ENCODE measurements at places on chromosomes 6 and 20.
A peak's percentile ranks its signal among the peaks of the same experiment; 100 is the strongest.

DNA sequence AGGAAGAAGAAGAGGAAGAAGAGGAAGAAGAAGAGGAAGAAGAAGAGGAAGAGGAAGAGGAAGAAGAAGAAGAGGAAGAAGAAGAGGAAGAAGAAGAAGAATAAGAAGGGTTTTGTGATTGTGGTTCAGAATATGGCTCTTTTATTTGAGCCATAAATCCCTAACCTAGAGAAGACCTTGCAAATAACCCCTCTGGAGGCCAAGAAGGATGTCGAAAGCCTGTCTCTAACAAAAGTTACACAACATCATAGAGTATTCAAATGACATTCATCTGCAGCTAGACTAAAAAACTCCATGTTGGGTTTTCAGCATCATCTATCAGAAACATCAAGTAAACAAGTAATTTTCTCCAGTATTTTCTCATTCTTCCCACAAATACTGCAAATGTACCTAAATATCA is 100.9 kb downstream of the RNASET2 start:
- no peak for DNase-seq

- DNase-seq, result no peak
Measured at GRCh38 chr20:41446456-41446855, 79.8 kb upstream of the EMILIN3 start.

DNA sequence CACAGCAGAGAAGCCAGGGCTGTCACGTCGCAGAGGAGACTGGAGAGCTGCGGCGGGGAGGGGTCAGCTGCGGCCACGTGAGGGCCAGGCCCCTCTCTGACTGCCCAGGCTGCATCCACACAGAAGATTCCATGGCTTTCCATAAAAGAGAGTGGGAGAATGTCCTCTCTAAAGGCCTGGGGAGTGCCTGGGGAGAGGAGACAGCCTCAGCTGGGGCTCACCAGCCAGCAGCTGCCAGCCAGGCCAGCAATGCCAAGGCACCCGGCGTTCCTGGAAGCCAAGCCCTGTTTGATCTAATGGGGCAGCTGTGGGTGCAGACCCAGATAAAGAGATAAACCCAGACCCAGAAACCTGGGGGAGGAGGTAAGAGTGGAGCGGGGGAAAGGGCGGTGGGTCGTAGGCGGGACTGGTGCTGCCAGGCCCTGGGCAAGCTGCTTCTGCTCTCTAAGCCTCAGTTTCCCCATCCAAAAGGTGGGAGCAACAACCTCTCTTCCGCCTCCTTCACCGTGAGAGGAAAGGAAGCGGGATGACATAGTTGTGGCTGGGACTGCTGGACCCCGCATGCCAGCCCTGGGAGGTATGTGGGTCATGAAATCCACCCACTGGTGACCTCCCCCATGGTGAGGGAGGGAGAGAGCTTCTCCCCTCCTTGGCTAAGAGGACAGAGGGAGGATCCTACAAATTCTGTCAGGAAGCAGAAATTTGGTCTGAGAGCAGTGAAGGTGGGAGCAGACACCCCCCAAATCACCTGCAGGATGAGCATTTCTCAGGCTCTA is 3.1 kb upstream of the OSBPL2 start:
- DNase-seq, result no peak

- DNase-seq, result peak; percentile 26
Measured at GRCh38 chr6:43952746-43953145, 174.5 kb downstream of the MRPL14 start.

DNA sequence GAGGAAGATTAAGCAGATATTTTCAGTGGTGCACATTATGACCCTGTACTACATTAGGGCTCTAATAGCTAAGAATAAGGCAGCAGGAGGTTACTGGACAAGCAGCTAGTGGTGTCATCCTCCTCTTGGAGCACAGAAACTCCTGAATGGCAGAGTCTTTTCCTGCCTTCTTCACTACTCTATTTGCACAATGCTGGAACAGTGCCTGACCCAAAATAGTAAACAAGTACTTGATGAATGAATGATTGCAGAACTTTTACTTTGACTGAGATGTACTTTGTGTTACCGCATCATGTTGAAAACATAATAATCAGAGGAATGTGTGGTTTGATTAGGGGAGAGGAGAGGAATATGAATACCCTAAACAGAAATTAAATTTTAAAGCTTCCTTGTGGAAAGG is 30.0 kb upstream of the UST start:
- no peak for DNase-seq

DNA sequence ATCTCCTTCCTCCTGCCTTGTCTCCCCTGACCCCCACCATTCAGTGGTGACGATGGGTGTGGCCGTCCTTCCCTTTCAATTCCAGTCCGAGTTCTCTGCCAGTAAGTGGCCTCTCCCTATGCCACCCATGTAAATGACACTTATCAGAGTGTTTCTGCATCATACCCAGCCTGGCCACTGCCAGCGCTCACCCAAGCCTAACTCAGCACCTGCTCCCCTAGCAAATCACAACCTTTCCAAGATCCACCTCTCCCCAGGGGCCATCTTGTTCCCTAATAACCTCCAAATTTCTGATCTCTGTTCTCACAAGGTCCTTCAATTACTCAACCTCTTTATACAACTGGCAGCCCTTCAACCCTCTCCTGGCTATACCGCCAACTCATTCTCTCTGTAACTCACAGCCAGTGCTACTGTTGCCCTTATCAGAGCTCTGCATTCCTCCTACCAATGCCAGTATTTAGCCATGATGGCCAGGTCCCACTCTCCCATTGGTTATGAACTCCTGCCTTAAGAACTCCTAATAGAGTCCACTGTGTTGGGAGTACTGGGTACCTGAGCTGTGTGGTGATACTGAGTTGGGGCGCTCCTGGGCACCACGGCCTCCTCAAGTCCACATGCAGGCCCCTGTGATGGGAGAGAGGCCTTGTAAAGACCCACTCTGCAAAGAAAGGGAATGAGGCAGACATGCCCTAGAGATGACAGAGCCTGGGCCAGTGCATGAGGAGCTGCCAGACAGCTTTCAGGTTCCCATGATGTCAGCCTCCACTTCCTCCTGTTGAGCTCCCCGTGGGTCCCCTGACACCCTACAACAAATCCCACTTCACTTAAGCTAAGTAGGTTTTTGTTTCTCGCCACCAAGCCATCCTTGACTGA is 187.4 kb upstream of the RREB1 start:
- no peak for DNase-seq

DNA sequence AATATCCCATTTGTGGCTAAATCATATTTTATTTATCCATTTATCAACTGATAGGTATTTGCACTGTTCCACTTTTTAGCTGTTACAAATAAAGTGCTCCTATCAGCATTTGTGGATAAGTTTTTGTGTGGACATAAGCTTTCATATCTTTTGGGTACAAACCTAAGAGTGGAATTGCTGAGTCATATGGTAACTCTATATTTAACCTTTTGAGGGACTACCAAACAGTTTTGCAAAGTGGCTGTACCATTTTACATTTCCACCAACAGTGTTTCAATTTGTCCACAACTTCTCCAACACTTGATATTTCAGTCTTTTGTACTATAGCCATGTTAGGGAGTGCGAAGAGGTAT is 23.6 kb upstream of the ECHDC1 start:
- DNase-seq, result no peak

DNA sequence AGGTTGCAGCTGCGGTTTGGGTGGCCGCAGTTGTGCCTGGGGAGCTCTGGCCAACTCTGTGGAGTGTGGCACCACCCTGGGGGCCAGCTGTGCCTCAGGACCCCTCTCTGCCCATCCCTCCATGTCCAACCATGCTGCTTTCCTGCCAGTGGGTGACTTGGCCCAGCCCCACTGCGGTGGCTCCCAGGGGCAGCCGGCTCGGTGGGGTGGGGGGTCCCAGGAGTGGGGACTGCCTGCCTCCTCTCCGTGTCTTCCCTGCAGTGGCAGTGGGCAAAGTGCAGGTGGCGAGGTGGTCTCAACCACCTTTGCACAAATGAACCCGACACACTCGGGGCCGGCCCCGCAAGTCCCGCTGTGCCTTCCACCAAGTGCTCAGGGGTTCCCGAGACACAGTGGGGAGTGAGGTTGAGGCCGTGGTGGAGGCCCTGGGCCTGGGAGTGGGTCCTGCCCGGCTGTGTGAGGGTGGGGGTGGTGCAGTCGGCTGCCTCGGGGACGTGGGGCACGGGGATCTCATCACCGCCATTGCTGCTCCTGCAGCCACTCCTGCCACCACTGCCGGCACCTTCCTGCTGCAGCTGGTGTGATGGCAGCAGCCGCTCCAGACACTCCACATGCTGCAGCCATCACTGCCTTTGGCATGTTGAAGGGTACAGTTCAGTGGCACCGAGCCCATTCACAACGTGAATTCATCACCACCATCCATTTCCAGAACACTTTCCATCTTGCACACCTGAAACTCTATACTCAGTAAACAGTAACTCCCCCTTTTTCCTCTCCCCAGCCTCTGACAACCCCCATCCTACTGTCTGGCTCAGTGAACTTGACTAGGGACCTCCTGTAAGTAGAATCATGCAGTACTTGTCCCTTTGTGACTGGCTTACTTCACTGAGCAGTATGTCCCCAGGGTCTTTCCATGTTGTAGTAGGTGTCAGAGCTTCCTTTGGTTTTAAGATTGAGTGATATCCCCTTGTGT is 10.7 kb upstream of the SLCO4A1 start:
- DNase-seq, result no peak

DNA sequence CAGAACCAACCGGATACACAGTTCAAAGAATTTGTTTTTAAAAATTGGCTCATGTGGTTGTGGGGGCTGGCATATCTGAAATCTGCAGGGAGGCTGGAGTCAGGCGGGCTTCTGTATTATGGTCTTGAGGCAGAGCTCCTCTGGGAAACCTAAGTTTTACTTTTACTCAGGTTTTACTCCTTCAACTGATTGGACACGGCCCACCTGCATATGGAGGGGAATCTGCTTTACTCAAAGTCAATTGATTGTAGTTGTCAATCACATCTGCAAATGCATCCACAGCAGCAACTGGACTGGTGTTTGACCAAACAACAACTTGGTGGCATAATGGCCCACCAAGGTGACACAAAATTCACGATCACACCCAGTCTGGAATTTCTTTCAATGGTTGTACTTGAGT is 103.4 kb downstream of the ERMARD start:
- no peak for DNase-seq

DNA sequence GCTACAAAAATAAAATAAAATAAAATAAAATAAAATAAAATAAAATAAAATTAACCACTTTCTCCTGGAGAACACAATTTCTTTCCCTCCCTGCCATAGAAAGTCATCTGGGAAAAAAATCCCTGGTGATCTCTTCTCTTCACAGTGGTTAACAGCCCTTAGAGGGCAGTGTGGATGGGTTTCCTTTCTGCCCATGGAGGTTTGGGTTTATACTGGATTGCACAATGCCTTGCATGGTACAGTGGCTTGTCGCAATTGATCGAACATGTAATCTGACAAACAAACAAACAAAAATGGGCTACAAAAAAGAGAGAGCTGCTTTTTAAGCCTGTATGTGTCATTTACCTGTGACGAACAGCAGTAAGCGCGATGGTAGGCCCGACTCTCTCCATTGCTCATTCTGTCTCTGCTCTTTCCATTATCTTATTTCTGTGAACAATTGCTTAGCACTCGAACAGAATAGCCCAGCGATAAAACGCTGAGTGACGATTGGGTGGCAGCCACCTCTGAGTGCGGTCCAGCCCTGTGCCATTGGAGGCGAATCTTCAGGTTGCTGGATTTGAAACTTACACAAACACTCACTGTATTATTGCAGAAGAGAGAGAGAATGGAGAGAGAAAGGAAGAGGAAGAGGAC is 166.1 kb downstream of the CD83 start:
- DNase-seq, result no peak

GRCh38 chr20:23061734-23062561 is 12.5 kb upstream of the THBD start:
- DNase-seq, result no peak

Data from Jurkat, Clone E6-1 (cell line).